ENCODE measurements at places on chromosomes 4 and X. TPM values are rescaled to one million over a fixed set of nuclear protein-coding genes. Genes with fewer than 3 reads are reported as not detected.

Gene MAGEC1
- not detected for total RNA-seq

Gene PHOX2B
- not detected for total RNA-seq

Gene SCRG1
- not detected for total RNA-seq

Gene TRAM1L1
- 5.3 TPM for total RNA-seq

Gene SPANXN4
- total RNA-seq, result not detected

Gene ZDHHC15
- not detected for total RNA-seq

Gene RHOXF2
- not detected for total RNA-seq

Gene TMEM35A
- not detected for total RNA-seq

Gene JAKMIP1
- total RNA-seq, result not detected

Gene SLC9B1
- 1.5 TPM for total RNA-seq

Gene GATB
- 14.4 TPM for total RNA-seq

Gene SMIM43
- total RNA-seq, result 0.26 TPM

Gene CTAG2
- not detected for total RNA-seq

Gene TRIM75
- total RNA-seq, result not detected

Gene CT45A5
- total RNA-seq, result not detected

Gene C1GALT1C1
- total RNA-seq, result 32.6 TPM

Gene SPACA5
- not detected for total RNA-seq

Gene SPANXB1
- total RNA-seq, result not detected

Gene PABPC1L2A
- not detected for total RNA-seq

Gene PABPC4L
- not detected for total RNA-seq

Gene SHOX
- not detected for total RNA-seq

Gene GLRA3
- not detected for total RNA-seq

Gene TEX13B
- total RNA-seq, result not detected

Gene MUC7
- total RNA-seq, result not detected

Gene CLGN
- total RNA-seq, result 3.6 TPM

Gene GYPE
- total RNA-seq, result 2.1 TPM

Gene C4orf36
- 0.41 TPM for total RNA-seq

Gene ETDB
- total RNA-seq, result not detected

Data from SJSA1 (cell line).